Activated T-cell treated with anti-CD3 and anti-CD28 coated beads for 48 hours (primary cell): ENCODE measurements at places on chromosomes 1 and 21.

GRCh38 chr1:156146020-156146768 lies 7.2 kb upstream of the SEMA4A start:
- no peak for DNase-seq

DNA sequence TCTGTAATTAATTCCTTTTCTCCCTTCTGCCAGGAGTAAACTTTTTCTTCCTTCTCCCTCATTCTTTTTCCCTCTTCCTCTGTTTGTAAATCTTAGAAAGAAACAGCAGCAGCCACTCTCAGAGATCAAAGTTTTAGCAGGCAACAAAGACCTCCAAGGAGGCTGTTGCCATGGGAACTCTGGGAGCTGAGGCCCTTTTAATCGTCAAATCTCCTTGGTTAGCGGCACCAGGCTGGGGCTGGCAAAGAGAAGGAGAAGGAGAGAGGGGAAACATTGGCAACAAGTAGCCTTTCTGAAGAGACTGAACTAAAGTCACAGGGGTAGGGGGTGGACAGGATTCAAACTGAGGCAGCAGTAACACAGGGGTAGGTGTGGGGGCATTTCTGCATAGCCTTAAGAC lies 25.2 kb downstream of the ILDR2 start:
- DNase-seq = no peak

DNA sequence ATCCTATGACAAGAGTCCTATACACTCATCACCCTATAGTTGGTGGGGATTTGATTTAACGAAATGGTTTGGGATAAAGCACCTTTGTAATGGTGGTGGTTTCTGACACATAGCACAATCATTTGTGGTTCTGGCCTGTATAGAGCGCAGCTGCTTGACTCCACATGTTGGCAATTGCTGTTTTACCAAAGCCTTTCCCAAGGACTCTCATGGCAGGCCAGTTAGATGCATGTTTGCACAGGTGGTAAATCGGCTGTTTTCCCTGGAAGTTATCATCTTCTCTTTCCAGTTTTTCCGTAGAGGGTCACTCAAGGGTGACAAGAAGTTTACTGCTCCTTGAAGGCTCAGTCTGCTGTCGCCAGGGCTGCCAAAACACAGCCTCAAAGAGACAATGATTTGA lies 17.1 kb upstream of the XPR1 start:
- no peak for DNase-seq

GRCh38 chr1:192939440-192939839 lies 119.7 kb downstream of the UCHL5 start:
- no peak for DNase-seq

DNA sequence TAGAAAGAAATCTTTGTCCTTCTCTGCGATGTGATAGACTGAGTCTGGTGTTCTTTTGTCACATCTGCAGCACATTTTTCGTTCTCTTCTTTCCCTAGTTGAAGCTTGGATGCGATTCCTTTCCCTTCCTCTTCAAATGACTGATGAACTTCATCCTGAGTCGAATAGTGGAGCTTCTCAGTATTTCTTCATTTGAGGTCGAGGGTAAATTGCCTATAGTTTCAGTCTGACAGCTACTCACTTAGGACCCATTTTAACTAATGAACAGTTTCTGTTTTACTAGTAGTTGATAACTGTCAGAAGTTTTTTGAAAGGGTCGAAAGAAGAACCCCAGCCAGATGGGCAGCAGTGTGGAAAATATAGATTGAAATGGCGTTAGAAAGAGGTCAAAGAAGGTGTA lies 4.7 kb upstream of the REG4 start:
- DNase-seq = no peak

DNA sequence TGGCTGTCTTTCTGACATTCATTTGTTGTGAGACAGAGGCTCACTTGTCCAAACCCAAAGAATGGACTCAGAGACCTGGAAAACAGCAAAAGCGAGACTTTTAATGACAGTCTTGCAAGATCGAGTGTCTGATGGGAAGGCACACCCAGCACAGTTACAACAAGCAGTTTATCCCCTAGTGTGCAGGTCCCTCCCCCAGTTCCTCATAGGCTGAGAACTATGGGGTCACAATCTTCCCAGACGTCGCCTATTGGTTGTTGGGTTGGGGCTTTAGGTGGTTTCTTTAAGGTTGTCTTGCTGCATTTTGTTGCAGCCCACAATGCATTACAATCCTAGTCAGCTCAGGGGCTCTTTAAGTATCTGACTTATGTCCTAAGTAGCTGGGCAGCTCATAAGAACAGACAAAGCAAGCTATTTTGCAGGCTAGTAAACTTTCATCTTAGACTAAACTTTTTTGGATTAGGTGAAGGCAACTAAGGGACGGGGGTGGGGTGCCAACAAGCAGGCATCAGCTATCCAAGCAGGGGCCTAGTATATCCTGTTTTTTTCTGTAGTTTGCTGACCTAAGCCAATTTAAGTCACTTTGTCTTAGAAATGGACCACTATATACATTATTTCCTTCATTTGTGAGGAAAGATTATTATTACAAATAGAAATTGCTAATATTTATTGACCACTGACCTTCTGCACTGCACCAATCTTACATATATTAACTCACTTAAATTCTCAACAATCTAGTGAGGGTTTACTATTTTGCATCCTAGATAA lies 151.8 kb downstream of the SETD4 start:
- DNase-seq = no peak

DNA sequence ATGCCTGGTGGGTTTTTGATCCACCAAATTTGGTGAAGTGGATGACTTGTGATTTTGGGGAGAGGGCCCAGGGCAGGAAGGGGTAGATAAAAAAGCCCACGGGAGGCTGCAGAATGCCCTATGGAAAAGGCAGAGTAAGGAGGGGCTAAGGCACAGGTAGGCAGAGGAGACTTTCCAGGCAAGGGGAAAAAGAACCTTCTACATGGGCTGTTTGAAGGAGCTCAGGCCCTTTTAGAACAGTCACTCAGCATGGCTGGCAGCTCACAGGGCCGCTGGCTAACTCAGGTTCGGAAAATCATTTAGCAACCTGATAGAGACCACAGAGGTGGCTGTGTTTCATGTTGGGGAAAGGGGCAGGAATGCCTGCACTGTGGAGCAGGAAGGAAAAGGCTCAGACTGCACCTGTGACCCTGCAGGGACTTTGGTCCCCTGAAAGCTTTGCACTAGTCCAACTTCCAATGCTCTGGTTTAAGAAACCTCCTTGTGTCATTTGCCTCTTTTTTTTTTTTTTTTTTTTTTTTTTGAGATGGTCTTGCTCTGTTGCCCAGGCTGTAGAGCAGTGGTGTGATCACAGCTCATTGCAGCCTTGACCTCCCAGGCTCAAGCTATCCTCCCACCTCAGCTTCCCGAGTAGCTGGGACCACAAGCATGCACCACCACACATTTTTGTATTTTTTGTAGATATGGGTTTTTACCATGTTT lies 58.5 kb upstream of the ENAH start:
- no peak for DNase-seq

- no peak for DNase-seq
These were observed 26.8 kb downstream of the THEM4 start for GRCh38 chr1:151882466-151882865.

DNA sequence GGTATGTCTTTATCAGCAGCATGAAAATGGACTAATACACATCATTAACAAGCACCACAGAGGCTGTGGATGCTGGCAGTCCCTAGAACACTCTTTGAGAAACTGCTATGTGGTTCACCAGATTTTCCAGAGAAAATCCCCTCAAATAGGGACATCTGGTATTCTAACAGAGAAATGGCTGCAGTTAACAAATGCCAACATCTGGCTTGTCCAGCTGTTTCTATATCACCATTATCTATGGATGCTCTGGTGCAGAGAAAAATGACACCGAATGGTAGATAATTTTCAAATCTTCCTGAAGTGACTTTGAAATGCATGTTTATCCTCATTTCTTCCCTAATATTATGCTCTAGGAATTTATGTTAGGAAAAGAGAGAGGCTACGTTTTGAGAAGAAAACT lies 403.5 kb upstream of the PROX1 start:
- DNase-seq = no peak

DNA sequence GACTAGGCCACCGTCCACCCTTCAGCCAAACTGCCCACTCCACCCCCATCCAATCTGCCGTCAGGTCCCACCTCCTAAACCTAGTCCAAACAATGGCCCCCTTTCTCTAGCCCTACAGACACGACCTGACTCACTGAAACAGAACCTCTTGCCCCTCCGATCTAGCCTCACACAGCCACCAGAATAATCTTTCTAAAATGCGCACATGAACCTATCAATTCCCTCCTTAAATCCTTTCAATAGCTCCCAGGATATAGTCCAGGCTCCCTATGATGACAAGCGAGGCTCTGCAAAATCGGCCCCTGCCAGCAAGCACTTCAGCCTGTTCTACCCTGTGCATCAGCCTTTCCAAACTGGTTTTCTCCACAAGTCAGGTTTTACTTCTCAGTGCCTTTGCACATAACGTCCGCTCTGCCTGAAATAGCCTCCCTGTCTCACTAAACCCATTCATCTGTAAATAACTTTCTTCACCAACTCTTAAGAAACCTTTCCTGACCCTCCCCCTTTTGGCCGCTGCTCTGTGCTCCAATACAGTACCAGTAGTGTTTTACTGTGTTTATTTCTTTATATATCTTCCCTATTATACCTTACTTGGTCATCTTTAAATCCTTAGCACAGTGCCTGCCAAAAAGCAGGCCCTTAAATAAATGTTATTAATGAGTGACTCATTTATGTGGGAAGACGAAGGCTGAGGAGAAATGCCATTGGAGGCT lies 9.0 kb upstream of the CDC20 start:
- DNase-seq = no peak

- no peak for DNase-seq
These were observed 15.4 kb upstream of the GUCA2B start for GRCh38 chr1:42137766-42138165.

DNA sequence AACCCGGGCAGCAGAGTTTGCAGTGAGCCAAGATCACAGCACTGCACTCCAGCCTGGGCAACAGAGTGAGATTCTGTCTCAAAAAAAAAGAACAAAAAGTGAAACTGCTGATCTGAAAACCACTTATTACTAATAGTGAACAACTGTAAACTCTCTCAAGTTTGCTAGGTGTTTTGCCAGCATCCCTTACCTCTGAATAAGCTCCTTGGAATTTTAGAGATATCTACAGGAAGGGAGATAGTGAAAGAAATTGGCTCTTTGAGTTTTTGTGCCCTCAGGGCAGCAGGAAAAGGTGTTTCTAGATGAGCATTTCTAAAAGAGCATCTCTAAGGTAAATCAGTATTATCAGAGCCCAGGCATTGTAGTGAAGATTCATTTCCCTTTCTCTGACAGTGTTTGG lies 27.1 kb downstream of the PARK7 start:
- no peak for DNase-seq

GRCh38 chr1:228876187-228876586 lies 140.9 kb downstream of the RHOU start:
- DNase-seq = no peak

DNA sequence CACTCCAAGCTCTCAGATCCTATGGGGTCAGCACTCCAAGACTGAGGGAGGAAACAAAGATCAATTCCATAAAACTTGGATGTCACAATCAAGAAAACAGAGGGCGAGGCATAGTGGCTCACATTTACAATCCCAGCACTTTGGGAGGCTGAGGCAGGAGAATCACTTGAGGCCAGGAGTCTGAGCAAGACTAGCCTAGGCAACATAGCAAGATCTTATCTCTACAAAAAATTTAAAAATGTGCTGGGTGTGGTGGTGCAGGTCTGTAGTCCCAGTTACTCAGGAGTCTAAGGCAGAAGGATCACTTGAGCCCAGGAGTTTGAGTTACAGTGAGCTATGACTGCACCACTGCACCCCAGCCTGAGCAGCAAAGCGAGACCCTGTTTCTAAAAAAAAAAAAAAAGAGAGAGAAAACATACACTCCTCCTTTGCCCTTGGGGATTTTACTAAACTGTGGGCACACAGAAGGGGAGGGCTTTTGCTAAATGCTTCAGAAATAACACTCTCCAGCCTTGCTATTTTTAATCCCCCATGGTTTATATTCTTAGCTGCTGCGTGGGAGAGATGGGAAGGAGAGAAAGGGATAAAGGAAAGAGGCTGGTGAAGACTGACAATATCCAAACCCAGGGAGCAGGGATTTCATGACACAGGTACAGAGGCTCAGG lies 18.1 kb downstream of the ARHGEF2 start:
- DNase-seq = no peak

GRCh38 chr1:59156526-59157199 lies 140.2 kb upstream of the FGGY start:
- DNase-seq = no peak

DNA sequence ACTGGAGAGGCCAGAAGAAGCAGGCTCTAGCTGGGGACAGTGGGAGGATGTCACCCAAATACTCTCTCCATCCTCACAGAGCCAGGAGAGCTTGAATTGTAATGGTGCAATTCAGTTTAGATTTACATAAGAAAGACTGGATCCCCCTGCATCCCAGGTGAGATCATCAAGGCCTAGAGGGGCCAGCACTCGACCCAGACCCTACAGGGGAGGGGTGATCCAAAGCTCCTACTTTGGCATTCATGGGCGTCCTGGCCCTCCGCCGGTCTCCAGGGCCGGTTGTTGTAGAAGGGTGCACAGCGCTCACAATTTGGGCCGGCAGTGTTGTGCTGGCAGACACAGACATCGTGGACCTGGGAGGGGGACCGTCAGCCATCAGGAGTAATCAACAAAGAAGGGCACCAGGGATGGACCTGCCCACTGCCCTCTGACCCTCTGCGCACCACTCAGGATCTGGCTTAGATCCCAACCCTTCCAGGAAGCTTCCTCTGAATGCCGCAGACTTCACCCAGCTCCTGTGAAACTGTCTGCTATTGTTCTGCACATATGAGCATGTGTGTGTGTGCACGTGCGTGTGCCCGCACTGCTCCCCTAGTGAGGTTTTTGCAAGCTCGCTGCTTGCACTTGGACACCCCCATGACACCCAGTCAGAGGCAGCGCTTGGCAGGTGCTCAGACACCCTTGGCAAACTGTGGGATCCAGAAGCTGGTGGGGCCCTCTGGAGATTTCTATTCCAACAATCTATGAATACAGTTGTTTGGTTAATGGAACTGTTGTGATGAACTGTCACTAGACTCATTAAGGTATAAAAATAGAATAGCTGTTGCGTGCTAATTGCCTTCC lies 21.6 kb downstream of the LAMB3 start:
- DNase-seq = no peak

- DNase-seq = no peak
These were observed 197.7 kb upstream of the DUSP10 start for GRCh38 chr1:221939607-221940006.

- DNase-seq = no peak
These were observed 24.0 kb upstream of the TDRD10 start for GRCh38 chr1:154478013-154478412.

DNA sequence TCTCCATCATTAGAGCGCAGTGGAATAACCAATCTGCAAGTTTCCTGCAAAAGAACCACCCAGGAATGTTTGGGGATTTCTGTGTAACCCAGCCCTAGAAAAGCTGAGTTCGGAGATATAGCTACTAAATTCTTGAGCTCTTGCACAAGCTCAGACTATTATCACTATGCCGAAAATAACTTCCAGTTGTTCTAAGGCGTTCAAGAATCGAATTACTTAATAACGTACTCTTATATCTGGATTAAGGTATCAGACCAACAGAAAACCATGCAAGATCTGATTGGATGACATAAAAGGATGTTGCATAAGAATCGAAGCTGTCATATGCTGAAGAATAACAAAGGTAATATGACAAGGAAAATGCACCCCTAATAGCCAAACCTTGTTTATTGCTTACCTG lies 7.5 kb upstream of the LAMC2 start:
- DNase-seq = no peak
